ENCODE measurements at places on chromosomes 3 and 15.

- H3K27ac ChIP-seq, result no peak overlapping the region
- no peaks in the 10 kb centered on the region for H3K27me3 ChIP-seq
- H3K36me3 ChIP-seq, result no peaks in the 10 kb centered on the region
- H3K4me3 ChIP-seq, result no peak overlapping the region
- DNase-seq, result no peak
- H3K4me1 ChIP-seq, result no peaks in the 10 kb centered on the region
These were observed 30.9 kb upstream of the SLC28A2 start for GRCh38 chr15:45221053-45221599.

DNA sequence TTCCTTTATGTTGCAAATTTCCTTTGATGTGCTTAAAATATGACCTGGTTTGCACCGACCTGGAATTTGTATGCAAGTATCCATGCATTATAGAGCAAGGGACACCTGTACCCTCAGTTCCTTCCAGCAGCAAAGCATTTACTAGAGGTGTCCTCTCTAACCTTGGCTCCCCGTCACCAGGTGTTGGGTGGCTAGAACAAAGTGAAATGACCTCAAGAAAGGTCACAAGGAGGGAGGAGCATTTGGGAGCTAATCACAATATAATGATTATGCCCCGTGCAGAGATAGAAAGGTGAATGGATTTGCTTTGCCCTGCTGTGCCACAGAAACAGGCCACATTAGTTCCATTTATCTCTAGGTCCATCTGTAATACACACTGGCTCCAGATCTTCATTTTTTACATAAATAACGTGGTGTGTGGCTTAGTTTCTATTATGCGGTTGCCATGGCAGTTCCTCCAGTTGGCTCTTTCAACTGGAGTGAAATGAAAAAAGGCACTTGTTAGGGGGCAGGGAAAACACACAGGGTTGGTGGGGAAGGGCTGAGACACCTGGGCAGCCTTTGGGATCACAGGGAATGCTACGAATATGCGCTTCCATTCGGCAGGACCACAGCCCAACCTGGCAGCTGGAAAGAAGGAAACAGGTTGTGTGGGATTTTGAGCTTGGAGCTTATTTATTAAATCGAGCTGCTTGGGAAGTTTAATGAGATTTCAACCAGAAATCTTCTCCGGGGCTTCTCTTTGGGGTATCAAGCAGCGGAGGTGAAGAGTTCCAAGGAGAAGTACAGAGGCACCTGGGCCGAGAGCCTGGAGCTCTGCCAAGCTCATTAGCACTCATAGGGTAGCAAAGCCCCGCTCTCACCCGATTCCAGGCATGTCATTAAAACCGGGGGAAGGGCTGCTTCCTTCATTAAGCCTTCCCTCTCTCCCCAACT, 233.5 kb upstream of the ST8SIA2 start:
- H3K27me3 ChIP-seq, result no peaks in the 10 kb centered on the region
- H3K36me3 ChIP-seq, result no peaks in the 10 kb centered on the region
- peaks cover 6% of the 10 kb centered on the region for H3K4me1 ChIP-seq
- no peak for DNase-seq
- H3K27ac ChIP-seq, result no peak overlapping the region
- no peak overlapping the region for H3K4me3 ChIP-seq

GRCh38 chr15:27121672-27122071, 150.7 kb downstream of the GABRG3 start:
- DNase-seq, result no peak
- H3K4me3 ChIP-seq, result no peak overlapping the region
- H3K27me3 ChIP-seq, result no peaks in the 10 kb centered on the region
- H3K36me3 ChIP-seq, result no peaks in the 10 kb centered on the region
- H3K27ac ChIP-seq, result peak overlapping the region; percentile 99

DNA sequence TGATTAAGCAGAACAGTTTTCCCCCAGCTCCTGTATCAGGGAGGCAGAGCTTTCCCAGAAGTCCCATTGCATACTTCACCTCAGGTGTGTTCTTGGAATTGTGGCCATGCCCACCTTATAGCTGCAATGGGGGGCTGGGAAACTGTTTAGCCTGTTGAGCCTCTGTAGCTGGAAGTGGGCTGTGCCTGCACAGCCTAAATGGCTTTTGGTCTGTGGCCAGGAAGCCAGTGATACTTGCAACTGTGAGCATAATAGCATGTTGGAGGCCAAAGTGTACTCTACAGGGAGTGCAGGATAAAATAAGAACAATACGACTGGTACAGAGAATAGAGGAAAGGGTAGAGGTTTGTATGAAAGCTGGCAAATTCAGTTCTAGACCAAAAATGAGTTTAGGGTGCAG, 248.5 kb downstream of the PTPRG start:
- no peak for DNase-seq
- no peaks in the 10 kb centered on the region for H3K27me3 ChIP-seq
- no peaks in the 10 kb centered on the region for H3K36me3 ChIP-seq
- H3K27ac ChIP-seq, result no peak overlapping the region
- no peaks in the 10 kb centered on the region for H3K4me1 ChIP-seq

DNA sequence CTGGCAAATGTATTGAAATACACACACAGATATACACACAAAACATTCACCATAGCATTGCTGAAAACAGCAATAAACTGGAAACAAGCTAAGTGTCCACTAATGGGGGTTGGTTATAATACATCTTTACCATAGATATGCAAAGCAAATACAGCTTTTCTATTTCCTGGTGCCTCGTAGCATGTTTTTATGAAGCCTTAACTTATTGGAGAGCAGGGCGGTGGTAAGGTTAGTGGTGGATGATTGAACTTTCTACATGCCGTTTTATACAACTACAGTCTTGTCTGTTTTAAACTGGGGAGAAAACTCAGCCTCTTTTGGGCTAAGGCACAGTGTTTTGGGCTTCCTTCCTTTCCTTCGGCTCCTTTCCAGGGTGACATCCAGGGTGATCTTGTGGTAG, 104.5 kb downstream of the NR2F2 start:
- H3K27ac ChIP-seq, result no peak overlapping the region
- no peaks in the 10 kb centered on the region for H3K27me3 ChIP-seq
- H3K4me3 ChIP-seq, result no peak overlapping the region
- no peaks in the 10 kb centered on the region for H3K4me1 ChIP-seq
- no peaks in the 10 kb centered on the region for H3K36me3 ChIP-seq
- DNase-seq, result no peak

DNA sequence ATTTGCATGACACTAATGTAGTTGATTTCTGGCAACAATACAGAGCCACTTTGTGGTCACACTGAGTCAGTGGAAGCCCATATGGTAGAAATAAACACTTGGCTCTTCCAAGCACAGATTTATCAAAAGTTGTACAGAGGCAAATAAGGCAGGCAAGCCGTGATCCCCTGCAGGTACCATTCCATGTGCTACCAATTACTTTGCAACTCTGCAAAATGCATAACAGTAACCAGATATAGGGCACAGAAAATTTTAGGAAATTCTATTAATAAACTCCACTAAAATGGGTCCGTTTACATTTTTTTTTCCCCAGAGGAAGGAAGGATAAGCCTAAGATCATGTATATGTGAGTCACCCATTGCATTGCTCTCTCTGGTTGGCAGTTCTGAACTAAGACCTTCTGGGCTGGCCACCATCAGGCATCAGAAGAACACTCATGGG, 103.1 kb upstream of the PTX3 start:
- no peak overlapping the region for H3K27ac ChIP-seq
- no peak overlapping the region for H3K4me3 ChIP-seq
- H3K27me3 ChIP-seq, result no peaks in the 10 kb centered on the region
- DNase-seq, result no peak
- H3K4me1 ChIP-seq, result no peaks in the 10 kb centered on the region

DNA sequence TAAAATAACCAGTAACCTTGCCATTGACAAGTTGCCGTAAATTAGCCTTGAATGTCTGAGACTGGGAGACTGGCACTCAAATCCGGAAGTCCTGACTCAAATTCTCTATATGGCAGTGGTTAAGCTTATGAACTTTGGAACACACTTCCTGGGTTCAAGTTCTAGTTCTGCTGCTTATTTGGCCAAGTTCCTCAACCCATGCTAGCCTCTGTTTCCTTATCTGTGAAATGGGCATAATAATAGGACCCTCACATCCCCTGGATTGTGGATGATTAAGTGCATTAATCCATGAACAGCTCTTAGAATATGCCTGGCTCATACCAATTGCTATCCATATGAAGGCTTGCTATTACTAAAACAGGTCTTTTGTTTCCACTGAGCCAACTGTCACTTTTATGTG, 311.5 kb downstream of the EDEM1 start:
- no peaks in the 10 kb centered on the region for H3K27me3 ChIP-seq
- H3K4me3 ChIP-seq, result no peak overlapping the region
- no peak overlapping the region for H3K27ac ChIP-seq
- no peaks in the 10 kb centered on the region for H3K4me1 ChIP-seq
- H3K36me3 ChIP-seq, result no peaks in the 10 kb centered on the region
- DNase-seq, result no peak

GRCh38 chr3:129855832-129856419, 37.6 kb downstream of the TMCC1 start:
- DNase-seq, result no peak
- H3K27ac ChIP-seq, result no peak overlapping the region
- H3K4me1 ChIP-seq, result no peaks in the 10 kb centered on the region
- no peaks in the 10 kb centered on the region for H3K27me3 ChIP-seq
- H3K36me3 ChIP-seq, result peaks cover 9% of the 10 kb centered on the region
- no peak overlapping the region for H3K4me3 ChIP-seq

GRCh38 chr3:160671231-160671630, 5.7 kb upstream of the ARL14 start:
- H3K27me3 ChIP-seq, result no peaks in the 10 kb centered on the region
- H3K27ac ChIP-seq, result no peak overlapping the region
- peaks cover 2% of the 10 kb centered on the region for H3K4me1 ChIP-seq
- no peak for DNase-seq
- no peaks in the 10 kb centered on the region for H3K36me3 ChIP-seq

DNA sequence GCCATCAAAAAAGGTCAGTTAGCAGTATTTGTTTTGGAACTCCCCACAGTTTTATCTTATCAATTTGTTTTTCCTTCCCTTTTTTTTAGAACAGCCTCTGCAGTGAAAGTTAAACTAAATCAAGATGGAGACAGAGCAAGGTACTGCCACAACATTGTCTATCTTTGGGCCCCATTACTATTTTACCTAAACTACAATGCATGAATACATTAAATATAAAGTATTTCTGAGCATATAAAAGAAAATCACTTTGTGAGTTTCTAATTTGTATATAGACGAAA, 139.5 kb downstream of the MEIS2 start:
- no peak overlapping the region for H3K4me3 ChIP-seq
- no peak for DNase-seq
- no peak overlapping the region for H3K27ac ChIP-seq
- H3K4me1 ChIP-seq, result no peaks in the 10 kb centered on the region
- H3K36me3 ChIP-seq, result no peaks in the 10 kb centered on the region

DNA sequence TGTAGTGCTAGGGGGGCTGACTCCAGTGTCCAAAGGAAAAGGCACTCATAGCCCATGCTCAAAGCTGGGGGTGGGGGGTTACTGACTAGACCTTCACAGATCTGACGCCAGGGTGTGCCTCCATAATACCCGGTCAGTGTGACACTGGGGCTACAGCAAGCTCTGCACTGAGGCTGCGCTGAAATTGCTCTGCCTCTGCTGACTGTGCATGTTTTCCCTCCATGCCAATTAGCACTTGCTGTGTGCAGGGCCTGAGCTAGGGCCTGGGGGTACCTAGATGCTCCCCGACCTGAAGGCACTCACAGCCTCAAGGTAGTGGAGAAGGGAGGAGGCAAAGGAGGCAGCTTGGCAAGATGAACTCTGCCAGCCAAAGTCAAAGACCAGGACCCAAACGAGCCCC, 5.2 kb downstream of the CAMKV start:
- H3K4me3 ChIP-seq, result no peak overlapping the region
- H3K4me1 ChIP-seq, result peaks cover 5% of the 10 kb centered on the region
- H3K27me3 ChIP-seq, result peaks cover 13% of the 10 kb centered on the region
- no peaks in the 10 kb centered on the region for H3K36me3 ChIP-seq

DNA sequence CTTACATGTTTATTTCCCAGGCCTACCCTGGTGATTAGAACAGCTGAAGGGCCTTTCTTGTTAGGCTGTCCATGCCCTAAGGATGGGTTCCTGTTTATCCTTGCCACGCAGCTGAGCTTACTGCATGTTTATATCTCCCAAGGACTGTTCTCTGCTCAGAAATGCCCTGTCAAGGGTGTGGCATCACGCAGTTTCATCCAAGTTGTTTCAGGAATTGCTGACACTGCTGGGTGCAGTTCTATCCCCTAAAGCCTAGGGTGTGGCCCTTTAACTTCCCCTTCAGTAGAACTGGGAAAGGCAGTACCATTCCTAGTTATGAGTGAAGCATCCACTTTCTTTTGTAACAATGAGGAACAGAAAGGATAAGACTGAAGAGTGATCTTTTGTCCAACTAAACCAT, 5.0 kb downstream of the ELL3 start:
- H3K27me3 ChIP-seq, result no peaks in the 10 kb centered on the region
- H3K4me3 ChIP-seq, result no peak overlapping the region
- H3K36me3 ChIP-seq, result peaks cover 27% of the 10 kb centered on the region
- no peak for DNase-seq
- H3K27ac ChIP-seq, result no peak overlapping the region
- H3K4me1 ChIP-seq, result peaks cover 8% of the 10 kb centered on the region

GRCh38 chr15:95814908-95815307, 515.6 kb upstream of the NR2F2 start:
- H3K4me3 ChIP-seq, result no peak overlapping the region
- no peaks in the 10 kb centered on the region for H3K36me3 ChIP-seq
- no peaks in the 10 kb centered on the region for H3K4me1 ChIP-seq
- no peak for DNase-seq
- no peaks in the 10 kb centered on the region for H3K27me3 ChIP-seq

- H3K36me3 ChIP-seq, result no peaks in the 10 kb centered on the region
- DNase-seq, result no peak
- H3K4me1 ChIP-seq, result no peaks in the 10 kb centered on the region
- H3K4me3 ChIP-seq, result no peak overlapping the region
These were observed 107.2 kb downstream of the ARPP21 start for GRCh38 chr3:35746492-35746891.

DNA sequence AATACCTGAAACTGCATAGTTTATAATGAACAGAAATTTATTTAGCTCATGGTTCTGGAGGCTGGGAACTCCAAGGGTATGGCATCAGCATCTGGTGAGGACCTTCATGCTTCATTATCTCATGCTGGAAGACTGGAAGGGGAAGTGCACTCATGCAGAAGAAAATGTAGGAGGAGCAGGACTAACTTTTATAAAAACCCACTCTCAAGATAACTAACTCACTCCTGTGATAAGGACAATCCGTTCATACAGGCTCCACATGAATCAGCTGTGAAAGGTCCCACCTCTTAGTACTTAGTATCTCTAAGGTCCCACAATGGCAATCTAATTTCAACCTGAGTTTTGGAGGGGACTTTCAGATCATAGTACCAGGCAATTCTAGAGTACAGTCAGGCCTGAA, 33.6 kb upstream of the APH1B start:
- no peak overlapping the region for H3K4me3 ChIP-seq
- DNase-seq, result no peak
- no peaks in the 10 kb centered on the region for H3K27me3 ChIP-seq
- no peak overlapping the region for H3K27ac ChIP-seq

Data from trophoblast cell (in vitro differentiated cells and primary cell).